ENCODE measurements at places on chromosomes 13 and 19.

DNA sequence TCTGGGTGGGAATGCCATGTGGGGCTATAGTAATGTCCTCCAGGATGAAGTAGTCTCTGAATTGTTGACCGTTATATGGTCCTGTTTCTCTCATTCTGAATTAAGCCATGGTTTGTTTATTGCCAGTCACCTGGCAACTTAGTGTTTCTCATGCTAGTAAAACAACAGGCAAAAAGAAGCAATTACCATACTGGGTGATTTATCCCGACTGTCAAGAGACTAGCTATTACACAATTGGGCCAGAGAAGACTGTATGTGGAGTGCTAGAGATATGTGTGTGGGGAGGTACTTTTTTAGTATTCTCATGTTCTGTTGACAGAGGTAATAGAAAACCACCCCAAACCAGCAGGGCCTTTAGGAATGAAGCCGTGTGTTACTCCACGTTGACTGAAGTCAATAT is 258.2 kb downstream of the TDRD3 start:
- no peak for DNase-seq

DNA sequence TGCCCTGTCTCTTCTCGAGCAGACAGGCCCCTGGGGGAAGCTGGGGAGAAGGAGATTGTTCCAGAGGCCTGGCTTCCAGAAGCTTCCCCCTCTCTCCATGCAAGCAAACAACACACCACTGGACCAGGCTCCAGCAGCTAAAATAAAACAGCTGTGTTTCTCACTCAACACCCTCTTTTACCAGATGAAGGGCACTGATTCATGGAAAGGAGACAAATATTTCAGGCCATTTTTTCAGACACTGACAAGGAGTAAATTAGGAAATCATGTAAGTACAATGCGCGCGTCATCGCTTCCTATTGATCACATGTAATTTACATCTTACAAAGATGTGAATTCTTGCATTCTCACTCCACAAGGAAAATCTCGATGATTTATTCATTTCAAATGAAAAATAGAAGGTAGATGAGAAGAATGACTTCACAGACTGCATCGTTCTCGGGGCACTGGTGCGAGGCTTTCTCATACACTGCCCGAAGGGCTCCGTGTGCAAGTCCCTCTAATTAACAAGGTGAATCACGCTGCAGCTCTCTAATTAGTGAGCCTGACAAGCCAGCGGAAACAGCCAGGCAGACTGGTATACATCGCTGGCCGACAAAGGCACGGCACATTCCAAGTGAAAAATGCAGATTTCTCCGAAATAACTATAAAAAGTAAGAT is 153.6 kb downstream of the KCTD15 start:
- no peak for DNase-seq

GRCh38 chr13:112626124-112626523 is 38.2 kb upstream of the TUBGCP3 start:
- DNase-seq: no peak

DNA sequence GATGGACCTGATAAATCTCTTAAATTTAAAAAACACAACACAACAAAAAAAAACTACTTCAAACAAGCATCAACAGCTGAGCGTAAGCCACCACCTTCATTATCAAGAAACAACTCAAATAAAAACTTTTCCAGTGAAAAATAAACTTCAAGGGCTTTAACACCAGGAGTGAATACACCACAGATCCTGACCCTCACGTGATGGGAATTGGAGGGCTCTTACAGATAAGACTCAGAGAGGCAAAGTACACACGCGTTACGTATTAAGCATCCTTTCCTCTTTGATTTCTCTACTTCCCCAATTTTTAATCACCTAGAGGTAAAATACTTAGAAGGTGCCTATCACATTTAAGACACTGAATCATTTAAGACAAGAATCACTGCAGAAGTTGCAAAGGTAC is 573 bp upstream of the STARD13 start:
- DNase-seq: no peak

GRCh38 chr13:28820099-28821051 is at the start of gene MTUS2:
TSS of gene MTUS2 (plus strand) at chr13:28820339.
- no peak for DNase-seq

GRCh38 chr19:15286688-15287365 is 45.5 kb downstream of the BRD4 start:
- no peak for DNase-seq

- DNase-seq: no peak
Measured at GRCh38 chr19:49357186-49357585, 5.0 kb downstream of the TEAD2 start.
